H4 (cell line): ENCODE measurements at places on chromosomes 3 and 15.

GRCh38 chr15:40633178-40633577 is 39.1 kb downstream of the KNL1 start:
- DNase-seq: peak; percentile 93

DNA sequence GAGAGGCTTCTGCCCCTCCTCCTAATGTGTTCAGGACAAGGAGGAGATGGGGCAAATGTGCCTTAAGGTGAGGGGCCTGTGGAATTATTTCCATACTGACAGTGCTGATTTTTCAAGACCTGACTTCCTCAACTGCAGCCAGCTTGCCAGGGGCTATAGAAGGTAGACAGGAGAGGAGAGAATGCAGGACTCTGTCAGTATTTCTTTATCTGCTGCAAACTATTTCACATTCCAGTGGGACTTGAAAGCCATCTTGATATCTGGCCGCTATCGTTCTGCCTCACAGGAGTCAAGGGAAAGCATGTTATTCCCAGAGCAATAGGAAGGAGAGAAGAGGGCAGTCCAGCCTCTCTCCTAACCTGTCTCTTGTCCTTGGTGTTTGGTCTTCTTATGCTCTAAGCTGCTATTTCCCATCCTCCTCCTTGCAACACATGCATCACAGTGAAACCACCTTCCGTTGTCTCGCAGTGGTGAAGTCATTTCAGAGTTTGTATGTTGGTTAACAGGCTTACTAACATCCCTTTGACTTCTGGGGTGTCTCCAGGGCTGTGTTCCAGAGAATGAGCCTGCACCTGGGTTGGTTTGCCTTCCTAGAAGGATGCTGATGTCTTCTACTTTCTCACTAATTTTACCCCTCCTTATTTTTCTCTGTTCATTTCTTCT is 95.1 kb upstream of the MRPS22 start:
- no peak for DNase-seq

GRCh38 chr3:159245871-159246270 is 444.0 kb downstream of the MFSD1 start:
- DNase-seq: no peak

GRCh38 chr15:34793071-34793470 is 2.3 kb downstream of the ACTC1 start:
- no peak for DNase-seq

- DNase-seq: no peak
Measured at GRCh38 chr3:25426408-25426807, 1.7 kb upstream of the RARB start.

DNA sequence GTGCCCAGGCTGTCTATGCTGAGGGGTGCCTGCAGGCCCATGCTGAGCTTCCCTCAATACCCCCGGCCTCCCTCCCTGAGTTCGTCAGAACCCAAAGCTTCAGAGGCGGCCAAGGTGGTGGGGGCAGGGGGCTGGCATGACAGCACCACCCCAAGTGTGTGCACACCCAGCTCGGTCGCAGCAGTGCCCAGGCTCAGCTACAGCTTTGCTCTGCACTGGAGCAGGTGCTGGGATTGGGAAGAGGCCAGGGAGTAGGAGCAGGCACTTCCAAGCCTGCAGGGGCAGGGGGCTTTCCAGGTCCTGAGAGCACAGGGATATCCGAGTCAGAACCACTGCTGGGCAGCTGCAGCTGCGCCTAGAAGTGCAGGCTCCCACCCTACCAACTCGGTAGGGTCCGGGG is 283.9 kb downstream of the UBE2E2 start:
- DNase-seq: no peak

DNA sequence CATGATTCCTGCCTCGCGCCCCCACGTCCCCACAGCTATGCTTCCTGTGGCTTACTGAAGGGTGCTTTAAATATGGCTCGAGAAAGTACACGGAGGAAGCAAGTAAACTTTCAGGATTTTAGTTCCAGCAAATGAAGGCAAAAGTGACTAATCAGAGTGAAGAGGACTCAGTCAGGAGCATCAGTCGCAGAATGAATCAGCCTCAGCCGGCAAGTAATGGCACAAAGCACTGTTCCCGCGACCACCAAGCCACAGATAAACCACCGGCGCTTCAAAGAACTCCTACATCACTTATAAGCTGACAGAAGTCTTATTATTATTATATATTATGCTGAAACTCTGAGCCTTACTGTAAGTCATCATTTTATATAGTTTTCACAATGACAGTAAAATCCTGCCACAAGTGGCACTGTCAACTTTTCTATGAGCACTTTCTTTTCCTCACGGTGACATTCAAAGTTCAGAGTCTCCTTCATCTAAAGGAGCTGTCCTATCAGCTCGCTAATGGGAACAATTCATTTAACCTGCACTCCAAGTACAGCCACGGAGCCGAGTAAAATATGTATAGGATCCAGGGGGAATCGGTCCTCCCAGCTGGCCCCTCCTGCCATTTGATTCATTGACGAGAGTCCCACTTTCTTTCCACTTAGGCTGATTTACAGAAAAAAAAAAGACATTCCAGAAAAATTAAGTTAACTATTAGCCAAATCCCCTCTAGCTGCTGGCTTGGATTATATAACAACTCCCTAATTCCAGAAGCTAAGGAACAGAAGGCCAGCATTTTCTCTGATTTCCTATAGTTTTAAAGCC is 217.0 kb upstream of the ICE2 start:
- DNase-seq: no peak

GRCh38 chr3:129404610-129405009 is 23.8 kb downstream of the EFCAB12 start:
- DNase-seq: no peak

DNA sequence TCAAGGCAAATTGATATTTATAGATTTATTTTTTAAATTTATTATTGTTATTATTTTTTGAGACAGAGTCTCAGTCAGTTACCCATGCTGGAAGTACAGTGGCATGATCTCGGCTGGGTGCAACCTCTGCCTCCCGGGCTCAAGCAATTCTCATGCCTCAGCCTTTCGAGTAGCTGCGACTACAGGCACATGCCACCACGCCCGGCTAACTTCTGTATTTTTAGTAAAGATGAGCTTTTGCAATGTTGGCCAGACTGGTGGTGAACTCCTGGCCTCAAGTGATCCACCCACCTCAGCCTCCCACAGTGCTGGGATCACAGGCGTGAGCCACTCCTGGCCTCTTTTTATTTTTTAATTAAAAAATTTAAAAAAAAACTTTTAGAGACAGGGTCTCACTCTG is 19.0 kb downstream of the SPG21 start:
- no peak for DNase-seq

DNA sequence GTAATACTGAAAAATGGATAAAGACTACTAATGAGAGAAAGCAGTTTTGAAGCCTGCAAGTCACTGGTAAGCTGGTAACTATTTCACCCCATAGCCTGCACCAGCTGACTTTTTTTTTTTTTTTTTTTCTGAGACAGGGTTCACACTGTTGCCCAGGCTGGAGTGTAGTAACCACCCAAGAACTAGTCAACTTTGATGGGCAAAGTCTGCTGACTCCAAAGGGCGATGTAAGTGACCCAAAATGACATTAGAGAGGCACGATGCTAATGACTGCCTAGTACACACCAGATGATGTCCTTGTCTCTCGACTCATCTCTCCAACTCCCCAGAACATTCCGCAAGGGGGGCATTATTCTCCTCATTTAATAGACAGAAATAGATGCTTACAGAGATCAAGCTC is 12.9 kb upstream of the TMEM41A start:
- no peak for DNase-seq

DNA sequence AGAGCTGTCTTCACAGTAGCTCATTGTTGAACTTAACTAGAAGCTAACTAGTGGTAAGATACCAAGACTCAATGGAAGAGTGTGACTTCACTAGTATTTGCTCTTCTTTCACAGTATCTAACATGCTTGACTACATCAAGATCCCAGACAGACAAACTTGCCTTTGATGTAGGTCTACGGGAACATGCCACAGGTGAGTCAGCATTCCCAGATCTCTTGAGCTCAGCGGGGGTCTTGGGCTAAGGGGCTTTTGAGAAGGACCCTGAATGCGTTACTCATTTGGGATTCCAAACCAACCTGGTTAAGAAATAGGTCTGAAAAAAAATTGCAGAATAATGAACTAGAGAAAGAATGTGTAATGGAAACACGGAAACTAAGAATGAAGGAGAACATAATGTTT is 222.4 kb downstream of the RYR3 start:
- no peak for DNase-seq

DNA sequence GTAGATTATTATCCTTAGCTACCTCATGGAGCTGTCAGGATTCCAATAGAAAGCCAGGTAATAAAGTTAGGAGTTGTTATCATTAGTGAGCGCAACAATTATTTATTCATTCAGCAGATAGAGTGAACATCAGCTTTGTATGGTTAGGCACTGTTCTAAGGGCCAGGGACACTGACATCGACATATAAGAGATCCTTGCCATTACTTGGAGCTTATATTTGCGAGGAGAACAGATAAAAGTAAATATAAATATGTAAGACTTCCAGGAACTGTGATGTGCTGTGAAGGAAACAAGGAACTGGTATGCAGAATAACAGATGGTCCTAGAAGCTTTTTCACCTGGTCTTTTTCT is 473 bp downstream of the LSM3 start:
- DNase-seq: no peak

DNA sequence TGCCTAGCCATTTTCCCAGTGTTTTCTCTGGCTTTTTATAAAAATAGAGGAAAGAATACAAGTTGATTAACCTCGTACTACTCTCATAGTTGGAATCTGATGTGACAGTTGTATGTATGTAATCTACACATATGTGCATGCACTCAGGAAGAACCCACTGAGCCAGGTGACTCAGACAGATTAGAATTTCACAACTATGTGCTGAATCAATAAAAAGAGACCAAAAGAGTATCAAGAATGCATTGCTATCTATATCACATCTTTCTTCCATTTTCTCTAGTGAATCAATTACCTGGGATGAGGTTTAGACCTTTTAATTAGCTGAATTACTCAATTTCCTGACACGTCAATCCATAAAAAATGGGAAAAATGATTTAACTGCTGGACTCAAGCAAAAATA is 319.3 kb upstream of the ATP10A start:
- no peak for DNase-seq

GRCh38 chr3:97711654-97712053 is 52.9 kb upstream of the ARL6 start:
- DNase-seq: no peak

- no peak for DNase-seq
Measured at GRCh38 chr3:111307676-111308075, 234.3 kb upstream of the CD96 start.

DNA sequence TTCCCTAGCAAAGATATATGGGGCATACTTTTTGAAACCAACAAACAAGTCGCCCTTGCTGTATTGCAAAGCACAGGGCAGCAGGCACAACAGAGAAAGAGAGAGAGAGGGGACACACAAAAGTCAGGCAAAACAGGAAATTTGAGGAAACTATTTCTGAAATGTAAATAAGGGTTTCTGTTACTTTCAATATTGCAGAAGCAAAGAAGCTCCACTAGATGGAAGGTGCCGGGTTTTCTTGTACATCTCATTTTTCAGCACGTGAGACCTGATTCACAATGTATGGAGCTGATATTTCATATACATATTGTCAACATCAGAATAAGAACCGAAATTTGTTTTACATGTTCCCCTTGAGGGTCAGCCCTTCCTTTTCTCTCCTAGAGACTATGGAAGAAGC is 127.4 kb downstream of the FOXP1 start:
- DNase-seq: no peak

- DNase-seq: no peak
Measured at GRCh38 chr3:152071315-152071714, 197.4 kb upstream of the MBNL1 start.

- no peak for DNase-seq
Measured at GRCh38 chr3:12586403-12586802, 29.5 kb downstream of the MKRN2 start.

- DNase-seq: no peak
Measured at GRCh38 chr15:98955961-98956723, 51.5 kb downstream of the PGPEP1L start.

DNA sequence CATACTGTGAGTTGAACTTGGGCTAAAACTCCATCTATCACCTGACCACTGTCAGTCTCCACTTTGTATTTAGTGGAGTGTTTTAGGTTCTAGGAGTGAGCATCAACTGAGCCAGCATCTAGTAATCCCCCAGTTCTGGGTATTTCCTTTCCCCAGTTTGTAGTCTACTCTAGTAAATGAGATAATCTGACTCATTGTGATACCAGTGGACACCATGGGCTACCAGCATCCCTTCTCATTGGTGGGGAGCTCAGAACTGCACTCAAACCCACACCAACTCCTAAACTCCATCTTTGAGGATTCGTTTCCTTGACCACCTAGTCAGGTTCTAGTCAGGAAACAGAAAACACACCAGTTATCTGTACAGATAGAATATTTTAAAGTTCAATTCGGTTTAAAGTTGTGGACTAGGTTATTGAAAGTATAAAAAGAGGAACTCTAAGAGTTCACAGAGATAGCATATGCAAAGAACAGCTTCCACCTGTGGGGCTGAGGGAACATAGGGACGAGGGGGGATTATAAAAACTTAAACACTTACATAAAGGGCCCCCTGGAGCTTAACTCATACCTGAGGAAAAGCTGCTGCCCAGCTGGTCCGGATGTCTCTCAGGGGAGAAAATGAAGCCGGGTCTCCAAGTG is 36.0 kb downstream of the LEO1 start:
- no peak for DNase-seq

DNA sequence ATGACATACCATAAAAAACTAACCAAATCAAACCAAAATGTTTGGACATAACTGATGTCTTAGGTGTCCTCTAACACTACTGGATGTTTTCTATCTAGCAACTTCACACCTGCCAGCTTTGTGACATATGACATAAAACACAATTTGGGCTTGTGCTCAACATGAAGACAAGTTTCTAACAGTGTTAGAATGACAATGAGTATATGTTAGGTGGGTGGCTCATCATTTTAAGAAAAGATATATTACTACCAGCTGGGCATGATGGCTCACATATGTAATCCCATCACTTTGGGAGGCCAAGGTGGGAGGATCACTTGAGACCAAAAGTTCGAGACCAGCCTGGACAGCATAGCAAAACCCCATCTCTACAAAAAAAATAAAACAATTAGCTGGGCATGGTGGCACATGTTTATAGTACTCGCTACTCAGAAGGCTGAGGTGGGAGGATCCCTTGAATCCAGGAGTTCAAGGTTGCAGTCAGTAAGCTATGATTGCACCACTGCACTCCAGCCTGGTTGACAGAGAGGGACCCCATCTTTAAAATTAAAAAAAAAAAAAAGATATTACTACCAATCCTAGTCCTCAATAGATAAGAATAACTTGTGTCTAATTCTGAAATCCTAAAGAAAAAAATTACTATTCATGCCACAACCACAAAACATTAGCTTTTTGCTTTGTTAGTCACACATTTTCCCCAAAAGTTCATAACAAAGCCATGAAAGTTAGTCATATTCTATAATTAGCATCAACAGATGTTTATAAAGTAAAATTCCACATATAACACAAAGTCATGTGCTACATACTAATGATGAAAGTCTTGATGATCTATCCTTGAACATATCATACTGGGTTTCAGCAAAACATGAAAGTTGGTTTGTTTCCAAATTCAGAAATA is 59.9 kb downstream of the LRRFIP2 start:
- peak; percentile 2 for DNase-seq

DNA sequence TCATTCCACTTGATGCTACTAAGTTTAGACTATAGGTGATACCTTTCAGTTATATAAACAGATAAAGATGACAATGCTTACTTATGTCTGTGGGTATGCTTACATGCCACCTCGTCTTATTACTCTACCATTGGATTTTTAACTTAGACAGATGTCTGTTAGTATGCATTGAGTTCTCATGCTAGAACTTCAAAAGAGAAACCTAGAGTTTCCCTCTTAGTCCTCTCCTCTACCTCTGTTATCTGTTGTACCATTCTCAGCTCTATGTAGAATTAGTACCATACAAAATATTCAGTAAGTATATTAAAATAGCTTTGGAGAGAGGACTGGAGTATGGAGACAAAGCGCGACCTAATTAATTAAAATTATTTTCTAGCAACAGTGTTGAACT is 111.3 kb downstream of the BBX start:
- DNase-seq: no peak
